ENCODE measurements at places on chromosomes 11 and 22. TPM values are rescaled to one million over a fixed set of nuclear protein-coding genes. Genes with fewer than 3 reads are reported as not detected.

Gene CRACR2B
- total RNA-seq: 1.1 TPM

Gene TSPAN18
- 1.2 TPM for total RNA-seq

Gene MRPL16
- total RNA-seq: 36.2 TPM

Gene GLB1L2
- total RNA-seq: 1.7 TPM

Gene CSTPP1
- 14.4 TPM for total RNA-seq

Gene BTG4
- not detected for total RNA-seq

Gene PHLDB1
- total RNA-seq: 144 TPM

Gene PHF21B
- total RNA-seq: not detected

Gene MYOD1
- not detected for total RNA-seq

Gene C1QTNF5
- 28.5 TPM for total RNA-seq

Gene MS4A3
- total RNA-seq: not detected

Gene SOX6
- total RNA-seq: 2.2 TPM

Gene SF3B2
- 109 TPM for total RNA-seq

Gene DYNC2H1
- total RNA-seq: 34.6 TPM

Gene APOL1
- total RNA-seq: 17.5 TPM

Gene NXPE2
- not detected for total RNA-seq

Gene TRIM29
- total RNA-seq: not detected

Gene SLC22A12
- not detected for total RNA-seq

Gene FOLR3
- total RNA-seq: not detected

Gene NCAM1
- 0.06 TPM for total RNA-seq

Gene SLC22A8
- total RNA-seq: not detected

Gene HOATZ
- total RNA-seq: not detected

Gene CPSF7
- 21.5 TPM for total RNA-seq

Gene SPI1
- not detected for total RNA-seq

Measured in cardiac ventricle fibroblast (primary cell).